ENCODE measurements at places on chromosomes 16 and 17. TPM values are rescaled to one million over a fixed set of nuclear protein-coding genes. Genes with fewer than 3 reads are reported as not detected.

The MYADML2 gene
- not detected for total RNA-seq

The NATD1 gene
- 2.8 TPM for total RNA-seq

The SMIM36 gene
- not detected for total RNA-seq

The PAQR4 gene
- 51.8 TPM for total RNA-seq
